ENCODE measurements at places on chromosomes 7 and 10.

DNA sequence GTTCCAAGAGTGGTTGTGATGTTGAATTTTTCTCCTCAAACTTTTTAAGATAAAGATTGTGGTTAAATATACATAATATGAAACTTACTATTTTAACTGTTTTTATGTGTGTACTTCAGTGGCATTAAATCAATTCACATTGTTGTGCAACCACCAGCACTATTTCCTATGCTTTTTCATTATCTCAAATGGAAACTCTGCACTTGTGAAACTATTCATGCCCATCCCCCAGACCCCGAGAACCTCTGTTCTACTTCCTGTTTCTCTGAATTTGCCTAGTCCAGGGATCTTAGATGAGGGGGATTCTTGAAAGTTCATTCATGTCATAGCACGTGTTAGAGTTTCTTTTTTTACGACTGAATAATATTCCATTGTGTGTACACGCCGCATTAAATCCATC, 67.0 kb downstream of the WDR37 start:
- peak; percentile 79 for DNase-seq

DNA sequence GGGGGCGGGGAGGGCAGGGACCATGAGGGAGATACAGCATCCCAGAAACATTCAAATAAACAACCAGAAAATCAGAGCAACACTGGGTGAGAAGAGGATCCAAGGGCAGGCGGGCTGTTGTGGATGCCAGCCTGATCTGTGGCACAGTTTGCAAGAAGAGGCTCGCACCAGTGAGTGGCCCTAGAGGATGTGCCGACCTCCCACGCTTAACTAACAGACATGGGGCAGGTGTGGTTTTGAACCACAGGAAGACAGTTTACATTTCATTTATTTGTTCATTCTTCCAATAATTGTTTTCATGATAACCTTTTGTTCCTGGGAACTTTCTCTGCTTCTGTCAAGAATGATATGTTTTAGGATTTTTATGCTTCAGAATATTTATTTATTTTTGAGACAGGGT, 115.6 kb downstream of the ZNF248 start:
- no peak for DNase-seq

- no peak for DNase-seq
Observed at GRCh38 chr10:45339894-45340293, 24.5 kb upstream of the OR13A1 start.

- no peak for DNase-seq
Observed at GRCh38 chr7:123823898-123824753, 20.8 kb upstream of the HYAL4 start.

GRCh38 chr7:116509982-116510579, 10.5 kb downstream of the CAV2 start:
- DNase-seq = no peak

All from inflammatory macrophage treated with lipopolysaccharide for 4 hours (primary cell).